ENCODE measurements at places on chromosomes 12 and 14. TPM values are rescaled to one million over a fixed set of nuclear protein-coding genes. Genes with fewer than 3 reads are reported as not detected.

DNA sequence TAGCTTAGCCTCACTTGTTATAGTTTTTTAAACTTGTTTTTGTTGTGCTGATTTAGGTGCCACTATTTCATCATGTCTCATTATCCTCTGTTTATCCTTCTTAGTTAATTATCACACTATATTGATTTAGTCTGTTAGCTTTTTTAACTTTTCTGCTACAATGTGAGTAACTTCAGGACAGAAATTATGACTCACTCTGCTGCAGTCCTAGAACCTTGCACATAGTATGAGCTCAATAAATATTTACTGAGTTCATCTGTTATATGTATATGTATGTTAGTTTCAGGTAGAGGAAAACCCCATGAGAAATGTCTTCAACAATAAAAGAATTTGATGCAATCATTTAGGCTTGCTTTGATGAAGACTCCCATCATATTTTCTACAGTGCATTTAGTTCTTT lies 224.3 kb upstream of the NAV3 start:
- no peak overlapping the region for H3K4me3 ChIP-seq
- no peak overlapping the region for H3K27ac ChIP-seq
- no peaks in the 10 kb centered on the region for H3K36me3 ChIP-seq
- no peaks in the 10 kb centered on the region for H3K4me1 ChIP-seq
- no peak for DNase-seq
- H3K27me3 ChIP-seq: no peaks in the 10 kb centered on the region

DNA sequence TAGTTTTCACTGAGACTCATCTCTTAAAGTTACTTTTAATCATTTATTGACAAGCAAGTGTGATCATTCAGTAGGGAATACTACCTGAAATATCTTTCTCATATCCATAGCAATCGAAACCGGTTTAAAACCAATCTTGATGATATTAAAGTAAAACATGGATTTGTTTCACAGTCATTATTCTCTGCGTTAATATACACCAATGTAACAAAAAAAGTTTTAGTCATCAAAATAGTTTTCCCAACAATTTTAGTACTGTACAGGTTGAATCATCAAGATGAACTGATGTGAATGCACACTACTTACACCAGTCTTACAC lies 137.0 kb upstream of the KRAS start:
- H3K4me1 ChIP-seq: peaks cover 12% of the 10 kb centered on the region
- H3K4me3 ChIP-seq: no peak overlapping the region

- H3K4me3 ChIP-seq: peak overlapping the region; percentile 0
- no peaks in the 10 kb centered on the region for H3K36me3 ChIP-seq
- H3K27me3 ChIP-seq: no peaks in the 10 kb centered on the region
- peaks cover 3% of the 10 kb centered on the region for H3K4me1 ChIP-seq
- DNase-seq: no peak
- H3K27ac ChIP-seq: no peak overlapping the region
These were observed 45.8 kb downstream of the CRADD start for GRCh38 chr12:93722835-93723567.

Gene AQP6
- total RNA-seq: not detected

GRCh38 chr12:27277846-27278260 lies 33.8 kb downstream of the STK38L start:
- no peaks in the 10 kb centered on the region for H3K36me3 ChIP-seq
- no peaks in the 10 kb centered on the region for H3K27me3 ChIP-seq
- H3K4me1 ChIP-seq: peaks cover 25% of the 10 kb centered on the region

Gene SART3
- 39.8 TPM for total RNA-seq

GRCh38 chr14:38882533-38882932 lies 220.5 kb downstream of the SEC23A start:
- no peaks in the 10 kb centered on the region for H3K36me3 ChIP-seq
- no peak overlapping the region for H3K4me3 ChIP-seq
- no peaks in the 10 kb centered on the region for H3K4me1 ChIP-seq
- no peak overlapping the region for H3K27ac ChIP-seq
- H3K27me3 ChIP-seq: no peaks in the 10 kb centered on the region

DNA sequence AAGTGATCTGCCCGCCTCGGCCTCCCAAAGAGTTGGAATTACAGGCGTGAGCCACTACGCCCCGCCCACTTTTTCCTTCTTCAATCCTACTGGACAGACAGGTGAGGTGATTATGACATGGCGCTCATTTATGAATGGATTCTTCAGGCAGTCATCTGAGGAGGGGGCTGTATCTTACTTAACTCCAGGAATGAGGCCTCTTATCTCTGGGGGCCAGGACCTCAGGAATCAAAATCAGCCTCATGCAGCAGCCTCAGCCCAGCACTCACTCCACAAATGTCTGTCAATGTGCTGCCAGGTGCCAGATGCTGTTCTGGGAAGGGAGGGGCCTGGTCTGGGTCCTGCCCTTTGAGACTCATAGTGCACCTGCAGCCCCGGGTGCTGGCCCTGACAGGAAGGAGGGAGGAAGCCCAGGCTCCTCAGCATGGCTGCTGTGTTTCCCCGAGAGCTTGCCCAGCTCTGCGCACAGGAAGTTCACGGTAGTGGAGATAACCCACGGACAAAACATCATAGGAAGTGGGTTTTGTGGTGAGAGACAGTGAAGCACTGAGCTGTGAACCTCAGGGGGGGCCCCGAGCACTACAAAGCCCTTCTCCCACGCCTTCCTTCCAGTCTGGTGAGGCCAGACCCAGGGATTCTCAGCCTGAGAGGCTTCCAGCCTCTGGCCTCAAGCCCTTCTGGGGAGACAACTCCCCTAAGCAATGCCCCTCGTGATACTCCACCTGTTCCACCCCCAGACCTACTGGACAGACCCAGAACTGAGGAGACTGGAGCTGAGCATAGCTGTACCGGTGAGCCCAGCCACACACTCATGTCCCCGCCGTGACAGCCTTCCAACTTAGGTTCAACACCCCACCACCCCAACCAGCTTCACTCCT lies 22.3 kb downstream of the GALNT6 start:
- no peaks in the 10 kb centered on the region for H3K36me3 ChIP-seq
- DNase-seq: no peak
- peaks cover 30% of the 10 kb centered on the region for H3K4me1 ChIP-seq
- H3K4me3 ChIP-seq: no peak overlapping the region

DNA sequence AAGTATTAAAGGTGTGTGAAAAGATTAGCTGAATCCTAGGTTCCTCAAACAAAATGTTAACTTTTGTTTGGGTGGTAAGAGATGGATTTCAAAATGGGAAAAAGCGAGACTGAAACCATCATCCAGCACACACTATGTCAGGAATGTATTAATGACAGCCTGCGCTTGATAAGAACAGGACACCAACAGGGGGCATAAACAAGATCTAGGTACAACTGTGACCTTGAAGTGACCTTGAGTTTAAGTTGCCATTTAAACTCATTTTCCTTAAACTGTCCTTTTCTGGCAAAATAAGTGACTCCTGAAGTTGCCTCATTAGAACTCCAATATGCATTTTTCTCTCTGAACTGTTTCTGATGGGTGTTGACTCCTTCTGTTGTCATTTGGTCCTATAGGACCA lies 17.1 kb downstream of the PRKCH start:
- H3K4me1 ChIP-seq: no peaks in the 10 kb centered on the region
- H3K36me3 ChIP-seq: no peaks in the 10 kb centered on the region
- peaks cover 7% of the 10 kb centered on the region for H3K27me3 ChIP-seq
- no peak overlapping the region for H3K4me3 ChIP-seq

DNA sequence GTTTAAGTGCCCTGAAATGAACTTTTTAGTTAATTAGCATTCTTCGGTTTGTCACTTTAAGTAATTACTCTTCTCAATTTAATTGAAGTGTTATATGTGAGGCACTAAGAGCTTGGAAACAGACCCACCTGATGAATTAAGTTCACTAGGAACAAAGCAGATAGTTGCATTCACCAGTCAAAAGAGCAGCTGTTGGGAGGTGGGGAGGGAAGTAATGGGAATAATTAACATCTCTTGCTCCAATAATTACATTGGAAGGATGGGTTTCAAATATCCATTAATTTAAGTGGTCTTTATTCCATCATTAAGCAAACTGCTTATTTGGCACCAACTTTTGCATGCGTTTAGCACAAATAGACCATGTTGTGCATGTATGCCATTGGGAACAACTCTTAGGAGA lies 667.2 kb downstream of the GALC start:
- H3K27ac ChIP-seq: no peak overlapping the region
- no peaks in the 10 kb centered on the region for H3K4me1 ChIP-seq
- H3K4me3 ChIP-seq: no peak overlapping the region
- no peak for DNase-seq

Gene ENDOU
- total RNA-seq: not detected

Gene ADAMTS20
- total RNA-seq: not detected

Gene KRT5
- total RNA-seq: not detected

DNA sequence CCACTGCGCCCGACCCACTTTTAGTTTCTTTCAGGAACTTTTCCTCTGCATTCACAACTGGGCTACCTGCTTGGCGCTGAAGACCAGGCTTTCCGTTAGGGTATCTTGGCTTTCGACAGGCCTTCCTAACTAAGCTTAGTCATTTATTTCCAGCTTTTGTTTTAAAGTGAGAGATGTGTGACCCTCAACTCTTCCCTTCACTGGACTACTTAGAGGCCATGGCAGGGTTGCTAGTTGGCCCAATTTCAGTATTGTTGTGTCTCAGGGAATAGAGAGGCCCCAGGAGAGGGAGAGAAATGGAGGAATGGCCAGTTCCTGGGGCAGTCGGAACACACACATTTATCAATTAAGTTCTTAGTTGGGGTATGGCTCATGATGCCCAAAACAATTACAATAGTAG lies 10.4 kb downstream of the MTA1 start:
- H3K4me3 ChIP-seq: no peak overlapping the region
- peaks cover 16% of the 10 kb centered on the region for H3K4me1 ChIP-seq
- no peaks in the 10 kb centered on the region for H3K27me3 ChIP-seq
- DNase-seq: peak; percentile 3
- peaks cover 5% of the 10 kb centered on the region for H3K36me3 ChIP-seq

DNA sequence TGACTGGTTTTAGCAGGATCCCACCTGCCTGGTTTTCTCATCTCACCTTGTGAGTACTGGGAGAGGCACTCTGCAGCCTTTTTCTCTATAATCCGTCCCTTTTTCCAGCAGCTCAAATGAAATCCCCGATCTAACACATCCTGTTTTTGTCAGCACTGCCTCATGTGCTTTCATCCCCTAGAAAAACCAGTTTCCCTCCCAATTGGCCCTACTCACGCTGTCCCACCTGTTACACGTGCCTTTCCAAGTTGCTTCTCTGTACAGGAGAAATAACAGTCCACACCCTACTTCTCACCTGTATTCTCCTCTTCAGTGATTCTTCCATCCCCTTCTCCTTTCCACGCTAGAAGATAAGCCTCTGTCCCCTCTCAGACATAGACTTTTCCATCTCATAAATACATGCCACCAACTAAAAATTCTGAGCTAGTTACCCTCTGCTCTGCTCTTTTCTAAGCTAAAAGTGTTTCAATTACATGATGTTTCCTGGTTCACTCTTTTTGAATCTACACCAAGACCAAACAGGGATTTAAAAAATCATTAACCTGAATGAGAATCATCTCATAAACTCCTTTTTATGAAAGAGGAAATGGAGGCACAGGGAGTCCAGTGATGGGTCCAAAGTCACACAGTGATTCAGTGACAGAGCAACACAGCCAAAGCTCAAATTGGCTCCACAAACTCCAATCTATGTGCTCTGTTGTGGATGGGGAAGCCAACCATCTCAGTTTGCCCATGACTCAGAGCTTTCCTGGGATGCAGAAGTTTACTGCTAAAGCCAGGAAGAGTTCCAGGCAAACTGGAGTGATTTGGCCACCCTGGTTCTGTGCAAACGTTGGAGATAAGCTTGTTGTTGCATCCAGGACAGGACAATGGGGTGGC lies 240.0 kb upstream of the TMEM132C start:
- H3K4me1 ChIP-seq: no peaks in the 10 kb centered on the region
- no peaks in the 10 kb centered on the region for H3K27me3 ChIP-seq

DNA sequence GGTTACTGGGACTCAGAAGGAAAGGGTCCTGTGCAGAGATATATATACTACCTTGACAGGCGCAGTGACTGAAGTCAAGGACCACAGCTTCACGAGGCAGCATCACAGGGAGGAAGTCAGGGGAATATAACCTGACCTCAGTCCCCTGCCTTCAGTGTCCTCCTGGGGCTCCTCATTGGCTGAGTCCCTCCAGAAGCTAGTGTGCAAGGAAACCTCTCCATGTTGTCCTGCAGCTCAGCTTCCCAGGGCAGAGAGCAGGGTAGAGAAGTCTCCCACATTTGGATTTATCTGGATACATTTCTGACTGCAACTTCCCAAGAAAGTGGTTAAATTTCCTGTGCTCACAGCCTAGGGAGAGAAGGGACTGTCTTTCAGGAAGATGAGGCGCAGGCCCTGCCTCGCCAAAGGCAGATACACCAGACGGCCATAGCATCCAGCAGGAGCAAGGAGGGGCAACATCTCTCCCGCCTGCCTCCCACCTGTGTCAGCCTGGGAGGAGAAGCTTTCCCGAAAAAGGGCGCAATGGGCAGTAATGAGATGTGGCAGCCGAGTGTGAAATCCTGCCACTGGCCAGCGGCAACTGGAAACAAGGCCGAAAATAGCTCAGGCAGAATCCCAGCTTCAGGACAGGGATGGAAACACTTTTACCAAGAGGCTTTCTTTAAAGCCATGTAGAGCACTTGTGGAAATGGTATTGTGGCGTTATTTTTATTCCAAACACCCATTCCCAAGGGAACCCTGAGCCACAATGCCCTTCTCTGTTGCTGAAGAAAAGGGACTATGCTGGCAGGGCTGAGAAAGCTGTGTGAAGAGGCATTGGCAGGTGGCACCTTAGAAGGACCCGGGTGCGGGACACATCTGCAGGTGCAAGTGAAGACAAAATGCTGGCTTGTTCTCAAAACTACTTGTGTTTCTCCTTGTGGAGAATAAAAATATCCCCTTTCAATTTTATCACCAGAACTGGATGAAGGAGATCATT lies 54.9 kb upstream of the HIF1A start:
- H3K4me1 ChIP-seq: peaks cover 16% of the 10 kb centered on the region
- H3K27ac ChIP-seq: no peak overlapping the region
- no peak for DNase-seq
- no peaks in the 10 kb centered on the region for H3K27me3 ChIP-seq

Measured in osteoblast (primary cell).